ENCODE measurements at places on chromosomes 11 and 22.
A peak's percentile ranks its signal among the peaks of the same experiment; 100 is the strongest.

- peak; percentile 25 for DNase-seq
- no peaks in the 10 kb centered on the region for H3K27me3 ChIP-seq
- H3K36me3 ChIP-seq: no peaks in the 10 kb centered on the region
- H3K4me3 ChIP-seq: peak overlapping the region; percentile 7
- H3K4me1 ChIP-seq: peaks cover 95% of the 10 kb centered on the region
Measured at GRCh38 chr22:33883961-33884808, 36.1 kb downstream of the LARGE1 start.

- H3K36me3 ChIP-seq: no peaks in the 10 kb centered on the region
- DNase-seq: no peak
- H3K27me3 ChIP-seq: peaks cover 63% of the 10 kb centered on the region
- no peak overlapping the region for H3K4me3 ChIP-seq
- H3K27ac ChIP-seq: no peak overlapping the region
Measured at GRCh38 chr11:134503596-134503995, 91.6 kb upstream of the B3GAT1 start.

- no peak overlapping the region for H3K4me3 ChIP-seq
- peaks cover 45% of the 10 kb centered on the region for H3K4me1 ChIP-seq
- peaks cover 11% of the 10 kb centered on the region for H3K36me3 ChIP-seq
- H3K27ac ChIP-seq: peak overlapping the region; percentile 43
- H3K27me3 ChIP-seq: no peaks in the 10 kb centered on the region
Measured at GRCh38 chr11:11444804-11445131, 91.7 kb upstream of the CSNK2A3 start.

- no peak overlapping the region for H3K27ac ChIP-seq
- peaks cover 4% of the 10 kb centered on the region for H3K36me3 ChIP-seq
- no peak for DNase-seq
- no peak overlapping the region for H3K4me3 ChIP-seq
- no peaks in the 10 kb centered on the region for H3K27me3 ChIP-seq
Measured at GRCh38 chr11:7546324-7546791, 32.6 kb downstream of the PPFIBP2 start.

- no peak within 1 kb of the TSS for H3K27ac ChIP-seq
- H3K4me1 ChIP-seq: peaks cover 9% of the 10 kb centered on the region
- no peaks in the 10 kb centered on the region for H3K36me3 ChIP-seq
- peak within 1 kb of the TSS; percentile 62 for H3K4me3 ChIP-seq
- H3K27me3 ChIP-seq: peaks cover 26% of the 10 kb centered on the region
- peak; percentile 73 for DNase-seq
Measured at GRCh38 chr22:41998361-41999261, at the start of gene WBP2NL. Gene WBP2NL, plus strand, starts transcription at chr22:41998788. Its CDS starts 31 bp downstream, at chr22:41998819.

DNA sequence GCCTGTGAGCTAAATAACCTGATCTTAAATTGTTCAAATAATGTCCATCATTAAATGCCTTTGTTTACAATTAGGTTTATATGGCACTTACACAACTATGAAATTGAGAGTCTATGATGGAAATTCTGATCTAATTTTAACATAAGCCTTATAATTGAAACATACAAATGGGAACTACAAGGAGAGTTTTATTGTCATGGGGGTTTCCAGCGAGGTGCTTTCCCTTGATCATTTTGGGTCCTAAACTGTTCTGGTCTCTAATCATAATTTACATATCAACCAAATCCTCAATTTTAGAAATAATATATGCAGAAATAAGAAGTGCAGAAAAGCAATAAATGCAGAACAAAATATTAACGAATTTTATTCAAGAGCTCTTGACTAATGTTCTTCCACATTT, 44.9 kb downstream of the RRAS2 start:
- no peak for DNase-seq
- H3K27me3 ChIP-seq: no peaks in the 10 kb centered on the region
- peaks cover 38% of the 10 kb centered on the region for H3K4me1 ChIP-seq
- H3K4me3 ChIP-seq: no peak overlapping the region
- no peak overlapping the region for H3K27ac ChIP-seq
- no peaks in the 10 kb centered on the region for H3K36me3 ChIP-seq

DNA sequence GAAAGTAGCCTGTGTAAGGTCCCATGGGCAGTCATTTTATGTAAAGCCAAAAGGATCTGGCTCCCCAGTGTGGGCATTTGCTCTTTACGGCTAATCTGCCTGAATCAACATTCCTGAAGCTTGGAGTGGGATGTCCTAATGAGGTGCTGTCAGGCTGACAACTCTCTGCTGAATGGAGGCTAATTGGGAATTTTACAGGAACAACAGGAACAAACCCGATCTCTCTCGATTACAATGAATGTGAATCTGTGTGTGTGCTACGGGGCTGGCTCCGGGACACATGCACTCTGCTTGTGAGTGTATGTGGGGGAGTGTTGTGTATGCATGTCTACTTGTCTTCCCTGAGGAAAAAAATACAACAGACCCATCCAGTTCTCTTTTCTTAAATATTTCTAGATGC, 415.2 kb downstream of the TENM4 start:
- H3K27me3 ChIP-seq: peaks cover 52% of the 10 kb centered on the region
- no peaks in the 10 kb centered on the region for H3K36me3 ChIP-seq
- peaks cover 7% of the 10 kb centered on the region for H3K4me1 ChIP-seq
- no peak overlapping the region for H3K4me3 ChIP-seq

GRCh38 chr11:79237091-79237490, 203.7 kb downstream of the TENM4 start:
- peaks cover 4% of the 10 kb centered on the region for H3K27me3 ChIP-seq
- no peaks in the 10 kb centered on the region for H3K36me3 ChIP-seq
- H3K27ac ChIP-seq: peak overlapping the region; percentile 58
- peaks cover 21% of the 10 kb centered on the region for H3K4me1 ChIP-seq

- no peak overlapping the region for H3K4me3 ChIP-seq
- H3K27ac ChIP-seq: no peak overlapping the region
- H3K27me3 ChIP-seq: no peaks in the 10 kb centered on the region
- H3K36me3 ChIP-seq: peaks cover 24% of the 10 kb centered on the region
- H3K4me1 ChIP-seq: peaks cover 10% of the 10 kb centered on the region
- no peak for DNase-seq
Measured at GRCh38 chr11:10026514-10026913, 267.5 kb downstream of the SBF2 start.

DNA sequence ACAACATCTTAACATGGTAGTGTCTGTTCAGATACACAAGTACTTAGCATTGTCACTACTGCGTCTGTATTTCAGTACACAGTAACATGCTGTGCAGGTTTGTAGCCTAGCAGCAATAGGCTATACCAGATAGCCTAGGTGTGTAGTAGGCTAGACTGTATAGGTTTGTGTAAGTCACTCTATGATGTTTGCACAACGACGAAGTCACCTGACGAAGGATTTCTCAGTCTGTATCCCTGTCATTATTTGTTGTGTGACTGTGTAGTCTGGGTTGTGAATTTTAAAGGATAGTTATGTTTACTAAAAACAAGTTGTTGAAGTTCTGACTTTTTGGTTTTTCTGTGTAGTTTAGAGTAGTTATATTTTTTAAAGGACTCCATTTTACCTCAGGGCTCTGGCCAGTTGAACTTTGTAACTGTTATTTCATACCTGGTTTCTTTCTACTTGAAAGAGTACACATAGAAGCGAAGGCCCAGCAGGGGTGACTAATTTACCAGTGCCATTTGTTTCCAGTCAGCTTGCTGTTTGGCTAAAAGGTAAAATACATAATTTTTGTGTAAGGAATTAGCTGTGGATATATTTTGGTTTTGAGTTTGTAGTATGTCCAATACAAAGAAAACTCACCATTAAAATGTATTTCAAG, 72.3 kb downstream of the PPP6R3 start:
- no peak overlapping the region for H3K27ac ChIP-seq
- H3K36me3 ChIP-seq: peaks cover 7% of the 10 kb centered on the region
- H3K4me1 ChIP-seq: peaks cover 89% of the 10 kb centered on the region
- H3K4me3 ChIP-seq: no peak overlapping the region
- DNase-seq: no peak
- no peaks in the 10 kb centered on the region for H3K27me3 ChIP-seq

DNA sequence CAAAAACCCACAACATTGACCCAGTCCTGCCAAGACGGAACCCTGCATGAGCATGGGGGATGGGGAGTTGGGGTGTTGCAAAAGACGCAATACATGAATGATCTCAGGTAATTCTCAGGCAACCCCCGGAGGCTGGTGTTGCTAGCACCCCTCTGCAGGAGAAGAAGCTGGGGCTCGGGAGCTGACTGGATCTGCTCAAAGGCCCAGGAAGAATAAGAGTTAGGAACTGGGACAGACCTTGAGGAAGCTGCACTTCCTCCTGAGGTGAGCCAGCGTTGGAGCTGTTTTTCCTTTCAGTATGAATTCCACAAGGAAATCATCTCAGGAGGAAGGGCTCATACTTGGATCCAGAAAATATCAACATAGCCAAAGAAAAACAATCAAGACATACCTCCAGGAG, at the start of gene KRTAP5-9:
TSS of gene KRTAP5-9 (plus strand) at position 301 of the 400 bp plus-strand sequence. CDS start 238 bp downstream, outside the sequence.
- peaks cover 9% of the 10 kb centered on the region for H3K4me1 ChIP-seq
- H3K4me3 ChIP-seq: no peak within 1 kb of the TSS
- DNase-seq: no peak
- H3K27me3 ChIP-seq: peaks cover 34% of the 10 kb centered on the region

DNA sequence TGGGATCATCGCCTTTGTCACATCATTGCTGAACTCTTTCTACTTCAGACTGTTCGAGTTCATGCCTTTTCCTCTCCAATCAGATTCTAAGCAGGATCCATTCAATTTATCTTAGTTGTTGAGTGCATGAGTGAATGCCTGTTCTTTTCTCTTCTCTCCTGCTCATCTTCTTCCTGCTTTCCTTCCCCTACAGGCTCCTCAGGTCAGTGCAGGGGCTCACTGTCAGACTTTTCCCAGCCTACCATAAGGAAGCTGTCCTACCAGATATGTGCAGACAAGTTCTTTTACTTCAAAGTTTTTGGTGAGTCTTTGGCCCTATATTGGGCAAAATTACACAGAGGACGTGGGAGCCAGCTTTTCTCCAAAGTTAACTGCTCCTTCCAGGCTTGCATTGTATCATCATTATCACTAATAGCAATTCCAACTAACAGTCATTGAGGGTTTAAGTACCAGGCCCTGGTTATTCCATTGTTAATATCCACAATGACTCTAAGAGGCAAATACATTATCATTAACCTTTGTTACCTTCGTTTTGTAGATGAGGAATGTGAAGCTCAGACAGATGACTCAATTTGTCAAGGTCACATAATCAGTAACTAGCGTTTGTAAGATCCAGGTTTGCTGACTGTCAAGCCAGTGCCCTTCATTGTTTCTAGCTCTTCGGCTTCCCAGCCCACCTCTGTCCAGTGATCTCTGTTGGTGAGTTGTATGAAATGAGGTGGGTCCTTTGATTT, 30.4 kb downstream of the OR6Q1 start:
- H3K4me3 ChIP-seq: no peak overlapping the region
- no peaks in the 10 kb centered on the region for H3K27me3 ChIP-seq
- no peaks in the 10 kb centered on the region for H3K36me3 ChIP-seq
- no peak for DNase-seq

GRCh38 chr22:47453049-47453448, 690.6 kb downstream of the TBC1D22A start:
- DNase-seq: no peak
- H3K4me1 ChIP-seq: no peaks in the 10 kb centered on the region
- no peak overlapping the region for H3K27ac ChIP-seq
- no peaks in the 10 kb centered on the region for H3K36me3 ChIP-seq

- peaks cover 52% of the 10 kb centered on the region for H3K4me1 ChIP-seq
- no peak for DNase-seq
- no peak overlapping the region for H3K4me3 ChIP-seq
Measured at GRCh38 chr11:14539982-14540421, 19.8 kb upstream of the PSMA1 start.

- H3K27me3 ChIP-seq: no peaks in the 10 kb centered on the region
- no peak for DNase-seq
- H3K4me3 ChIP-seq: no peak overlapping the region
- peaks cover 12% of the 10 kb centered on the region for H3K4me1 ChIP-seq
Measured at GRCh38 chr11:104337273-104337672, 173.3 kb upstream of the PDGFD start.

GRCh38 chr11:100823360-100823759, 136.3 kb downstream of the ARHGAP42 start:
- no peak for DNase-seq
- peaks cover 32% of the 10 kb centered on the region for H3K4me1 ChIP-seq
- H3K4me3 ChIP-seq: no peak overlapping the region
- no peaks in the 10 kb centered on the region for H3K36me3 ChIP-seq
- no peaks in the 10 kb centered on the region for H3K27me3 ChIP-seq

DNA sequence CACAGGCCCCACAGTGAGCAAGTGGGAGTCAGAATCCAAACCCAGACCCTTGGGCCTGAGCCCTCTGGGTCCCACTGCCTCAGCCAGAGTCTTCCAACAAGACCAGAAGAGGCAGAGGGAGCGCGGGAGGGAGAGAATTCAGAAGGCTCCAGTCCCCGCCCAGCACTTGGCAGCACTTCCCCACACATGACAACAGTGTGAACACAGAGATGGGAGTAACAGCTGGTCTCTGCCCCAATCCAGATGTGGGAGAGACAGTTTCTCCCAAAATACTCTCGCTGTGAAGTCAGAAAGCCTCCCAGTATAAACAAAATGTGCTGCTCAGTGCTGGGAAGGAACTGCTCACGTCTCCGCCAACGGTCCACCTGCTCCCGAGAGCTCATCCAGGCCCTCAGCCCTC, 219.9 kb downstream of the MN1 start:
- peaks cover 28% of the 10 kb centered on the region for H3K4me1 ChIP-seq
- H3K27me3 ChIP-seq: peaks cover 27% of the 10 kb centered on the region
- H3K27ac ChIP-seq: peak overlapping the region; percentile 67

DNA sequence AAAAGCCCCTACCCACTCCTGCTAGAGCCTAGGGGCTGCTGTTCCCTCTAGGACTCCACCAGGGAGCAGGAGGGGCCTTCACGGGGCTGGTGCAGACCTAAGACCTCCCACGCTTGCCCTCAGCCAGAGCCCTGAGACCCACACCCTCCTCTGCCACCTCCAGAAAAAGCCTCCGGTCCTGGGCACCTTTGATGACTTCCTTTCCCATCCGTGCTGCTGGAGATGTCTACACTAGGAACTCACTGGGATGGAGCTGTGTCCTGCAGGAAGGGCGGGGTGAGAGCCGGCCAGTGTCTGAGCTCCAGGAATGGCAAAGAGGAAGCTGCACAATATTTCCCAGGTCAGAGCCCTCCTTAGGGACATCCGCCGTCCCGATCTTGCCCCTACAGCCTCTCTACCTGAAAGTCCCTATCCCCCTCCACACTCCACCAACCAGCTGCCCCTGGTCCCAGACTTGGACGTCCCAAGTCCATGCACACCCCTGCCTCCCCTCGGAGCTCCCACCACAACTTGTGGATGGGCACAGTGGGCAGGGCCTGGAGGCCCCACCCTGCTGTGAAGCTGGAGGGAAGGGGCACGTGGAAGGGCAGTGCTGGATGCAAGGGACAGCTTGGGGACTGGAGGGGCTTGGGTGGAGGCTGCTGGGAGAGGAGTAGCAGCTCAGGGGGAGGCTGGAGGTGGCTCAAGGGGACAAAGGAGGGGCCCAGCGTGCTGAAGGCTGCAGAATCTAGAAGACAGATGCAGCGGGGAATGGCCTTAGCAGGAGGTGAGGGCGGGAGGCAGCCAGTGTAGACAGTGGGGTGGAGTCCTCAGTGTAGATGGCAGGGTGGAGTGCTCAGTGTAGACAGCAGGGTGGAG, 13.5 kb upstream of the LRP5 start:
- H3K27me3 ChIP-seq: no peaks in the 10 kb centered on the region
- H3K4me1 ChIP-seq: peaks cover 19% of the 10 kb centered on the region
- peak overlapping the region; percentile 48 for H3K27ac ChIP-seq
- no peak overlapping the region for H3K4me3 ChIP-seq
- DNase-seq: peak; percentile 22

GRCh38 chr11:117972629-117973502, 13.3 kb upstream of the IL10RA start:
- no peak overlapping the region for H3K4me3 ChIP-seq
- H3K27ac ChIP-seq: no peak overlapping the region

GRCh38 chr11:84061726-84062125, 775.6 kb upstream of the CCDC90B start:
- H3K36me3 ChIP-seq: no peaks in the 10 kb centered on the region
- H3K4me3 ChIP-seq: no peak overlapping the region
- no peaks in the 10 kb centered on the region for H3K27me3 ChIP-seq
- no peaks in the 10 kb centered on the region for H3K4me1 ChIP-seq
- no peak overlapping the region for H3K27ac ChIP-seq
